ENCODE measurements at places on chromosomes 5 and 9.

GRCh38 chr5:52999344-52999949, 10.3 kb downstream of the ITGA2 start:
- DNase-seq: no peak

DNA sequence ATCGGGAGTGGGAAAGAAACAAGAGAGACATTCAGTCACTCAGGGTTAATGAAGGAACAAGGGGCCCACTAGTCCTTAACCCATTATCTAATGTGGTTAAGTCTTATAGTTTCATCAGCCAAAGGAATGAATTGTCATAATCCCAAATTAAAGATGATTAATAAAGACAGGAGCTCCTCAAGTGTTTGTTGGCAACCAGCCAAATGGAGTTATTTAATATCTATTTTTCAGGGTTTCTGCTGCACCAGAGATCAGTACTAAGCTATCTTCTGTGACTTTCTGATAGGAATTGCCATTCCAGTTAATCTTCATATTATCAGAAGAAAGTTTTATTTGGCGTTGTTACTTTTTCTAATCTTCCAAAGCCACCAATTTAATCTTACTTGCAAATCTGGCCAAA, 34.0 kb upstream of the FCHO2 start:
- no peak for DNase-seq

- DNase-seq: no peak
Observed at GRCh38 chr9:113817171-113817570, 58.9 kb upstream of the ZNF618 start.

DNA sequence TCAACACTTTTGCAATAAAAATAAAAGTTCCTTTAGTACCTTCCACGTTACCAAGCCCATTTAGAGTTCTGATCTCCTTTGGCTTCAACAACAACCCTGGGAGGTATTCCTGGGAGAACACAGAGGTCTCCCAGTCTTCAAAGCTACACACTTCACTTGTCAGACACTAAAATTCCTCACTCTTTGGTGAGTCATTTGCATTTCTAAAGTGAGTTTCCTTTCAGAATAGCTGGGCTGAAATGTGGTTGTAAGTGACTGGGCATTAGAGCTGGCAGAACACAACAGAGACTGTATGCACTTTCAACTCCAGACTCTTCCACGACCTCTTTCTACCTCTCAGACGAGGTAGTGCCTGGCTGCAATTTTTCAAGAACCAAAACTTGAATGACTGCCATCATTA, 11.5 kb upstream of the F2RL1 start:
- DNase-seq: no peak

DNA sequence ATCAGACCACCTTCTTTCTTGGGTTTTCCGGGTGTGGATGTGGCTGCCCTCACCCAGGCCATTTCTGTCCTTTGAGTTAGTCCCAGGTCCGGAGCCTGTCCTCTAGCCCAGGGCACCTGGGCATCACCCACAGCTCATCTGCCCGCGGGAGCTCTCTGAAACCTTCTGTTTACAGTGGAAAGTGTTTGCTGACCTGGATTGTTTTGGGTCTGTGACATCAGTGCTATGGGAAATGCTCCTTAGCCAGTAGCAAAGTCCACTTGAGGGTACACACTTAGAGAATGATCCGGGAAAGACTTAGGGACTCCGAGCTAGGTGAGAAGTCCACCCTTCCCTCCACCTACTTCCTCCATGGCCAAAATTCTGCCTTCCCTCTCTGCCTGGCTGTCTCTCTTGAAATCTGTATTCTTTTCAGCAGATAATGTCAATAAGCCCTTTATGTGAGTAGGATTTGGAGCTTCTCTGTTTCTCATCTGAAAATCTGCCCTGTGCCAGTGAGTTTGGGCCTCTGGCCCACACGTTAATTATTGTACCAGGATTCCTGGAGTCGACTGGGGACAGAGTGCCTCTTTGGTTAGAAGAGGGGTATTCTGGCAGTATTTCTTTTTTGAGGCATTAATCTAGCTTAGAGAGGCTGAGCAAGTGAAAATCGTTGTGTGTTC, 19.9 kb downstream of the ABLIM3 start:
- no peak for DNase-seq

DNA sequence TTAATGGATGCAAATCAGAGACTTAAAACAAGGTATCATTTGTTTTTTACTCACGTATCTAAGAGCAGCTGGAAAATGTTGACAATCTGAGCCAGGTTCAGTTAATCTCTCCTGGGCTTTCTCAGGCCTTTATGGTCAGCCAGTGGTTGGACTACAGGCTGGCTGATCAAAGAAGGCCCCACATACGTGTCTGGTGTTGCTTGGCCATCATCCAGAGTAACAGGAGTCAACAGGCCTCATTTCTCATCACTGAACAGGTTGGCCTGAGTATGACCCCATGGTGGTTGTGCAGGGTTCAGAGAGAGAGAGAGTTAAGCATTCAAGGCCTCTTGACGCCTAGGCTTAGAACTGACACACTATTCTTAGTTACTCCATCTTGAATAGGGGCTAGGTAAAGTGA, 97.0 kb upstream of the VLDLR start:
- DNase-seq: no peak

DNA sequence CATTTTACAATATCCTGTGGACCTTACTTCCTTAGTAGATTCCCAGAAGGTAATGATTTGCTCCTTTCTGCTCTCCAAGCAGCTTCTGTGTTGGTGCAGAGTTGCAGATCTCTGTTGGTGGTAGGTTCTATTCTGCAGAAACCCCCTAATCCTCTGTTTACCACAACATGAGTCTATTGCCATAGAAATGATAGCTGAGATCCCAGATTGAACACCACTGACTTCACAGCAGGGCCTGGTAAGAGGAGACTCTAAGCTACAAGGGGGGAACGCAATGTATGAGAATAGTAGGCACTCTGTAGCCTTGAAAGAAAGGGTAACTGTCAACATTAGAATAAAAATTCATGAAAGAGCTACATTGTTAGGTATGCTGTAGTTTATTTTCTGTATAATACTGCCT, 59.5 kb downstream of the MUSK start:
- no peak for DNase-seq

DNA sequence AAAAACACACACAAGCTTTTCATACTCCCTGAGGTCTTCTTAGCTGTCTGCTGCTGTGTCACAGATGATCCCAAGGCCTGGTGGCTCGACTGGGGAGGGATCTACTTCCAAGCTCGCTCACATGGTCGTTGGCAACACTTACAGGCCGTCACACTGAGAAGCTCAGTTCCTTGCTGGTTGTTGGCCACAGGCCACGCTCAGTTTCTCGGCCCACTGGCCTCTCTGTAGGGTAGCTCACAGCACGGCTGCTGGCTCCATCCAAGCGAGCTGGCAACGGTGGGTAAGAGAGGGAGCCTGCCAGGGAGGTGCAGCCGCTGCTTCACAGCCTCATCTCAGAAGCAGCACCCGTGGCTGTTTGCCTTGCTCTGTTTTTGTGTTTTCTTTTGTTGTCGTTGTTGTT, 43.8 kb upstream of the GFPT2 start:
- no peak for DNase-seq

GRCh38 chr9:130981002-130981755, 27.8 kb upstream of the LAMC3 start:
- no peak for DNase-seq

DNA sequence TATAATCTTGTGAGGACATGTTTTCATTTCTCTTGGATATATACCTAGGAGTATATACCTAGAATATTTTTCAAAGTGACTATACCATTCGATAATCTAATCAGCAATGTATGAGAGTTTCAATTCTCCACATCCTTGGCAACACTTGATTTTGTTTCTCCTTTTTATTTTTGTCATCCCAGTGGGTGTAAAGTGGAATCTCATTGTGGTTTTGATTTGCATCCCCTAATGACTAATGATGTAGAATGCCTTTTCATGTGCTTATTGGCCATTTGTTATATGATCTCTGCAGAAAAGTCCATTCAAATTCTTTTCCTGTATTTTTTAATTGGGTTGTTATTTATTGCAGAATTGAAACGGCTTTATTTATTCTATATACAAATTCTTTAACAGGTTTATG, 15.2 kb downstream of the ZCCHC9 start:
- DNase-seq: no peak

DNA sequence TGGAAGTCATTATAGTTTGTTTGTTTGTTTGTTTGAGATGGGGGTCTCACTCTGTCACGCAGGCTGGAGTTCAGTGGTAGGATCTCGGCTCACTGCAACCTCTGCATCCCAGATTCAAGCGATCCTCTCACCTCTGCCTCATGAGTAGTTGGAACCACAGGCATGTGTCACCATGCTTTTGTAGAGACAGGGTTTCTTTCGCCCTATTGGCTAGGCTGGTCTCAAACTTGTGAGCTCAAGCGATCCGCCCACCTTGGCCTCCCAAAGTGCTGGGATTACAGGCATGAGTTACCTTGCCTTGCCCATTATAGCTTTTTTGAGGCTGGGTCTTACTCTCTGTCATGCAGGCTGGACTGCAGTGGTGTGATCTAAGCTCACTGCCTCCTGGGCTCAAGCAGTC, 28.8 kb downstream of the NSD1 start:
- DNase-seq: no peak

DNA sequence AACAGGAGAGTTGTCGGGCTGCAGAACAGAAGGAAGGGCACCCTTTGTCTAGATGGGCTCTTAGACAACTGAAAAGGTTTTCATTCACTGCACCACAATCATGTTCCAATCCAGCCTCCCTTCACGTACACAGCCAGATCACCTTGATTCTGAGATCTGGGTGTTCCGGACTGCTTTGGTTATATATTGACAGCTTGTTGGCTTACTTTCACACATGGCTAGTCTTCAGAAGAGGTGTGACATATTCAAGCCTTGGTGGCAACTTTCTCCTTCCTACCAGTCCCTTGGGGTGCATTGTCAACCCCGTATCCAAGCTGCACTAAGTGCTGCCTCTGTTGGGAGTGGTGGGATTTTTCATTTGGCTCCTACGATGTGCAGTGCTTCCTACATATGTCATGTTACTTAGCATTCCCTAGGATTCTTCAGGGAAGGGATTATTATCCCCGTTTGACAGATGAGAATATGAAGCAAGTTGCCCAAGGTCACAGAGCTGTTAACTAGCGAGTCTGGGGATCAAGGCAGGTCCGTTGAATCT, 100.6 kb downstream of the LIFR start:
- no peak for DNase-seq

DNA sequence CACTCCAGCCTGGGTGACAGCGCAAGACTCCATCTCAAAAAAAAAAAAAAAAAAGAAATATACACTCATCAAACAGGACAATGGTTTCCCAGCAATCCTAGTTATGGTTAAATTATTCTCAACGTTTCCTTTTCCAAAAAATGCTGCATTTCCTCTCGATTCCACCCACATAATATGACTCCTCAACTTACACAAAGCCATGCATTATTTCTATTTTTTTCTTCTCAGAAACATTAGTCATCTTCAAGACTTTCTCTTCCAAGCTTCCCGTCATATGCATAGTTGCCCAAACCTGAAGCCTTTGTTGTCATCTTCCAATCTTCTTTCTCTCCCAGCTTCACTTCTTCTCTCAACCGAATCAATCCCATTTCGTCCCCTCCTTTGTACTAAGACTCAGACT, 61.4 kb upstream of the RANBP6 start:
- DNase-seq: no peak

DNA sequence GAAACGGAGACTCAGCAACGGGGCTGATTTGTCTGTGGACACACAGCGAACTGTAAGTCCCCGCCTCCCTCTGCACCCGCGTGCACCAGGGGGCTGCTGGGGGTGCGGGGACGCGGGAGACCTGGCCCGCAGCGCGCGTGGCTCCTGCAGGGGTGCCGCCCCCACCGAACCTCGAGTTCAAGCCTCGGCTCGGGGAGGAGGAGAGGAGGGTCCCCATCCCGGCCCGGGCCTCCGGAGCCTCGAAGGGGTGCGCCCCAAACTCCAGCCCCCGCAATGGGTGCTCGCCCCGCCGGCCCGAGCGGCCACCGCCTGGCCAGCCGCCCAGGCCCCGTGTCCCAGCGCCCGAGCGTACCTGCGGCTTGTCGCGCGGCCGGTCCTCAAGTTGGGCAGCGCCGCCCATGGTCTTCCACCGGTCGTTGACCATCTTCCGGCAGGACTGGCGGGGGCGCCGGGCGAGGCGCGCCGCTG, 829 bp downstream of the FIBCD1 start:
- no peak for DNase-seq

GRCh38 chr5:79844571-79844970, 146.5 kb downstream of the MTX3 start:
- no peak for DNase-seq

DNA sequence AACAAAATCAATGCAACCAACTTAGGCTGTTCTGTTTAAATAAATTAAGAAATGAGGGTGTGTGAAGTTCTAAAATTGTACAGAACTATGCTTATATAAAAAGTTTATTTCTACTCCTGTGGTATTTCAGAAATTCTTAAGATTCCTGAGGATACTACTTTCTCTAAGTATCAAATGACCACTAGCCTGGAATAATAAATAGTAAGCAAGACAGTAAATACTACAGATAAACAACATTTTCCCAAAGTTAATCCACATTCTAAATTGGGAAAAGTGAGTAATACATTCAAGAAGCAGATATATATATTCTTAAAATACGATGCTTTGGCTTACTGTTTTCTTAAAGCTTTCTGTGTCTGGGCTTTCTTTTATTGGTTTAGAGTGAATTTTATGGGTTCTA, 29.5 kb downstream of the CCNH start:
- DNase-seq: no peak

DNA sequence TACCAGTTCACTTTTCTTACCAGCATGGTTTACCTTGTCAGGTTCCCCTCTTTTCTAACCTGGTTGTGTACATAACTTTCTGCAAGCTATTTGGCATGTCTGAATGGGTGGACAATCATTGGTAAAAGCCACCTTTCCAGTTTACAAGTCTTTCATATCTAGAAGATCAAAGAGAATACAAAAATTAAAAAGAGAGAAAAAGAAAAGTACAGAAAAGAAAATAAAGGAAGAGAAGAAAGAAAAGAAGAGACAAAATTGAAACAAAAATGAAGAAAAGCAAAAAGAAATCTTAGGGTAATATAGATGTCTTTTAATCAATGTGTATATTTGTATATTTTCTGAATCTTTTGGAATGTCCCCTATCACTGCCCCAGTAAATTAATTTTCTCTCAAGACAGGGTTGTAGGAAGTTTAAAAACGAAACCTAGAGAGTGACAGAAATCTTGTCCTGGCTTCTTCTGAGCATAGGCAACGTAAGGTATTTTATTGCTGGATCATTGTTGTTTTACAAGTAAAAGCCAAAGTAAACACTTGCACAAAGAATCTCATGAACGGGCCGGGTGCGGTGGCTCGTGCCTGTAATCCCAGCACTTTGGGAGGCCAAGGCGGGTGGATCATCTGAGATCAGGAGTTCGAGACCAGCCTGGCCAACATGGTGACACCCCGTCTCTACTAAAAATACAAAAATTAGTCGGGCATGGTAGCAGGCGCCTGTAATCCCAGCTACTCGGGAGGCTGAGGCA, 98.7 kb upstream of the IFNE start:
- DNase-seq: no peak

- DNase-seq: no peak
Observed at GRCh38 chr5:22598796-22599195, 254.3 kb downstream of the CDH12 start.

- no peak for DNase-seq
Observed at GRCh38 chr5:157548513-157549282, 26.9 kb downstream of the ADAM19 start.

- no peak for DNase-seq
Observed at GRCh38 chr9:123749580-123750202, 180.2 kb downstream of the DENND1A start.

Measured in stimulated activated CD4-positive, alpha-beta T cell treated with anti-CD3 and anti-CD28 coated beads, TNF-alpha, amount 100 ng/mL, for 4 hours (primary cell).